ELF-1 (cell line): ENCODE measurements at places on chromosomes 7 and 10.

DNA sequence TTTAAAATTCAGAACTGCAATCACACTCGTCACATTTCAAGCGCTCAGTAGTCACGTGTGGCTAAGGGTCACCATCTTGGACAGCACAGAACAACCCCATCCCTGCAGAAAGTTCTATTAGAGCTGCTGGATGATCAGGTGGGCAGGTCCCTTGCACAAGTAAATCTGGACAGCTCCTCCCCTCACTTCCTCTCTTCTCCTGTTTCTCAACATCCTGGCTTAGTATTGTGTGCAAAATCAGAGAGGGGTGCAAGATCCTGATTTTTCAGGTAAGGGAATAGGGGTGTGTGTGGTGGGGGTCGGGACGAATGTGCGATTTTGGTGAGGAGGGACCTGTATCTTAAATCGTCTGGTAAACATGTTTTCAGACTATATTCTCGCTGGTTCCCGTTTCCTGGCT is at the start of gene GIMAP4:
GIMAP4 (plus strand) TSS at position 222 of the 400 bp plus-strand sequence. CDS start 2,512 bp downstream, outside the sequence.
- no peak for DNase-seq

- DNase-seq, result no peak
Observed at GRCh38 chr10:75220274-75220673, 9.7 kb downstream of the VDAC2 start.

DNA sequence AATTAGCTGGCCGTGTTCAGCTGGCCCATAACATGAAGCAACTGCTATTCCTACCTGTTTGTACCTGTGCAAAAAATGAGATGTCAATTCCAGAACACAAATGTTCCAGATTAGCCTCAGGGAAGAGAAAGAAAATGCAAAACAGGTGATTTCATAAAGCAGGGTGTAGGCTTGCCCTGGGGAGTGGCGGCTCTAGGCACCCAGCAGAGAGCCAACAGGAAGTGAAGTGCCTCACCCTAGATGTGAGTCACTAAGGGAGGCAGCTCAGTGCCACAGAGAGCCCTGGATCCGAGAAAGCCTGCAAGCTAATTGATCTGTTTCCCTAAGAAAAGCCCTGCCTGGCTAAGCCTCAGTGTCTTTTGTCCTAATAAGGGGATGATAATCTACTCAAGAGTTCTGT is 240.0 kb downstream of the ARHGAP21 start:
- DNase-seq, result peak; percentile 68

- no peak for DNase-seq
Observed at GRCh38 chr10:68601501-68602265, 41.5 kb downstream of the TET1 start.

DNA sequence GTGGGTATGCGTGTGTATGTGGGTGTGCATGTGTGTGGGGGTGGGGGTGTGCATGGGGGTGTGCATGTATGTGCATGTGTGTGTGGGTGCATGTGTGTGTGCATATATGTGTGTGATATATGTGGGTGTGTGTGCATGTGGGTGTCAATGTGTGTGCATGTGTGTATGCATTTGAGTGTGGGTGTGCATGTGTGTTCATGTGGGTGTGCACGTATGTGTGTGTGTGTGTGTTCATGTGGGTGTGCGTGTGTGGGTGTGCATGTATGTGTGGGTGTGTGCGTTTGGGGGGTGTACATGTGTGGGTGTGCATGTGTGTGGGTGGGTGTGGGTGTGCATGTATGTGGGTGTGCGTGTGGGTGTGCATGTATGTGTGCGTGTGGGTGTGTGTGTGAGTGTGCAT is 42.6 kb downstream of the GTF2IRD1 start:
- no peak for DNase-seq

GRCh38 chr10:106614293-106614692 is 550.2 kb downstream of the SORCS1 start:
- DNase-seq, result no peak

DNA sequence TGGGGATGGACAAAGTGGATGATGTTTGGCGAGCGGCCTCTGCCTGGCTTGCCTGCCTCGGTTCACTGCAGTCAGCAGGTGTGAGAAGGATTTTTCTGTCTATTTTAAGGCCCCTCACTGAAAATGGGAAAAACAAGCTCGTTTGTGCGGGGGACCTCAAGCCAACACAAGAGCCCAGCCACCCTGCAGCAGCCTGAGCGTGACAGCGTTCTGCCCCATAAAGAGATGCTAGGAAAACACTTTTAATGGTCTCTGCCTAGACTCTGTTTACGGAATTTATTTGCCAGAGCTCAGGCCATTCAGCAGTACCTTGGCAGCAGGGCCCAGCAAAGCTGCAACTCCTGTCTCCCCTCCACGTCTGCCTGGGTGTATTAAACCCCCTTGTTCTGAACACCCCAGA is 131.7 kb downstream of the GRK5 start:
- DNase-seq, result no peak

GRCh38 chr7:29328045-29328444 is 133.5 kb downstream of the CHN2 start:
- no peak for DNase-seq

- DNase-seq, result peak; percentile 33
Observed at GRCh38 chr7:113109718-113110117, 8.6 kb downstream of the SMIM30 start.

DNA sequence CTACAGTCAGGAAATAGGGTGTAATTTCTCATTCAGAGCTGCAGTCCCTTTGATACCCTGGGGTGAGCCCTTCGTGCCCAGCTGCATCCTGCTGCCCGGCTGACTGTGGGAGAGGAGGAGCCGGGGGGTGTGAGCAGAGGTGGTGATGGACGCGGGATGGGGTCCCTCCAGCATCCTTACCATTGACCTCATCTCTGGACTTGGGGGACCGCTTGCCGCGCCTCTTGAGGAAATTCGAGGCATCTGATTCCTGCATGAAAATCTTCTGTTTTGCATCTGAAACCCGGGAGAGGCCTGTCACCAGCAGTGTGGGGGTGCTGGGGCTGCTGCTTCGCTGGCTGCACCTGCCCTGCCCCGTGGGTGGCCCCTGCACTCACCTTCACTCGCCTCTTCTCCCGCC is 816 bp downstream of the UCMA start:
- no peak for DNase-seq

DNA sequence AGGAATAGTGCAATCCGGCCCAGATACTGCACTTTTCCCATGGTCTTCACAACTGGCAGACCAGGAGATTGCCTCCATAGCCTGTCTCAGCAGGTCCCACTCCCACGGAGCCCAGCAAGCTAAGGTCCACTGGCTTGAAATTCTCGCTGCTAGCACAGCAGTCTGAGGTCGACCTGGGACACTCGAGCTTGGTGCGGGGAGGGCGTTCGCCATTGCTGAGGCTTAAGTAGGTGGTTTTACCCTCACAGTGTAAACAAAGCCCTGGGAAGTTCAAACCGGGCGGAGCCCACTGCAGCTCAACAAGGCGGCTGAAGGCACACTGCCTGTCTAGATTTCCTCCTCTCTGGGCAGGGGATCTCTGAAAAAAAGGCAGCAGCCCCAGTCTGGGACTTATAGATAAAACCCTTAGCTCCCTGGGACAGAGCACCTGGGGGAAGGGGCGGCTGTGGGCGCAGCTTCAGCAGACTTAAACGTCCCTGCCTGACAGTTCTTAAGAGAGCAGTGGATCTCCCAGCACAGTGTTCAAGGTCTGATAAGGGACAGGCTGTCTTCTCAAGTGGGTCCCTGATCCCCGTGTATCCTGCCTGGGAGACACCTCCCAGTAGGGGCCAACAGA is 293.5 kb upstream of the GALNT17 start:
- no peak for DNase-seq

DNA sequence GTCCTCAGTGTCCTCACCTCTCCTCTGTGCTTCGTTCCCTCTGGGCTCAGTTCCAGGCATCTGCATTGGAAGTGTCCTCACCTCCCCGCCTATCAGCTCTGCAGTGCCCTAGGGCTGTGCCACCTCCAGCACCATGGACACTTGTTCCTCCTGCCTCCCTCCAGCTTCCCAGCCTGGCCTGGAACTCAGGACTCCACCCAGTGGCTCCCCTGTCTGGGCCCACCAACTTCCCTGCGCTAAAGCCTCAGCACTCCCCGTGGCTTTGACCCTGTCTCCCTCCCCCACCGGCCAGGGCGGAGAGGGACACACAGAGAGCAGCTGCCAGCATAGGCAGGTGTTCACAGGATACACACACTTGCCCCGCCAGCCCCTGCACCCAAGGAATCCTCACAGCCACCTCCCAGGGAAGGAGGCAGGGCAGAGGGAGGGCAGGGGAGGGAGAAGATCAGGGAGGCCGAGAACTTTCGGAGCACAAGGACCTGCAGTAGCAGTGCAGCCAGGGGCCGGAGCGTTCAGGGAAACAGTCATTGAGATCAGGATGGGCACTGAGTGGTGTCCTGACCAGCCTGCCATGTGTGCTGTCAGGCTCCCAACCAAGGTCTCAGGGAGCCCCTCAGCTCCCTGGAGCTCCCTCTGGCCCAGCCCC is 31.3 kb downstream of the ANXA8 start:
- peak; percentile 35 for DNase-seq

GRCh38 chr10:78911533-78912340 is 157.0 kb upstream of the ZMIZ1 start:
- no peak for DNase-seq

- DNase-seq, result no peak
Observed at GRCh38 chr10:118916777-118917176, 112.7 kb upstream of the NANOS1 start.

DNA sequence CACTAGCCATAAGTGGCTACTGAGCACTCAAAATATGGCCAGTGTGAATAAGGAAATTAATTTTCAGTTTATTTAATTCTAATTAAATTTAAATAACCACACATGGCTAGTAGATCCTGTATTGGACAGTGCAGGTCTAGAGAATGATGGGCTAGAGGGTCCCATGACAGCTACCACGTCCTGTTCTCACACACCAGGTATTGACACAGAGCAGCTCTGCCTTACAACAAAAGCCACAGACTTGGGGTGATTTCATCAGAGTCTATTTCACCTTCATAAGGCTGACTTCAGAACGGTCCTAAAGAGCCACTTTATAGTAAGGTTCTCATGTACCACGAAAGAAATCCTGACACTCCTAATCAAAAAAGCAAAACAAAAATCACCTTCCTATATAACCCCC is 111.3 kb downstream of the UBE2H start:
- DNase-seq, result no peak

GRCh38 chr7:133265821-133266220 is 12.9 kb downstream of the EXOC4 start:
- DNase-seq, result no peak

DNA sequence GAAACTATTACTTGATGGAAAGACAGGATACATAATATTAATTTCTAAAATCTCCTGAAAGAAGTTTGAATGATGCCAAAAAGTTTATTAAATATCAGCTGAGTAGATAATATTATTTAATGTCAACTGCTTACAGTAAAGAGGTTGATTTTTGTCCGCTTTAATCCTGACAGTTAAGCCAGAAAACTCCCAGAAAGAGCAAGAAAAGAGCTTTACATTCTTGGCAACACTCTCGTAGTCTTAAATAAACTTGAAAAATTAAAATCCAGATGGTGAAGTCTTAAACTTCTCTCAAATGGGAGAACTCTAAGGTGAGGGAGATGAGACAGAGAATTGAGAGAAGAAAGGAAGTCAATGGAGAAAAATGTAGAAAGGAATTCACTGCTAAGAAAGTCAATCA is 199.3 kb upstream of the PLXDC2 start:
- no peak for DNase-seq

GRCh38 chr7:142482891-142483658 is 225.2 kb upstream of the PRSS58 start:
- peak; percentile 16 for DNase-seq

DNA sequence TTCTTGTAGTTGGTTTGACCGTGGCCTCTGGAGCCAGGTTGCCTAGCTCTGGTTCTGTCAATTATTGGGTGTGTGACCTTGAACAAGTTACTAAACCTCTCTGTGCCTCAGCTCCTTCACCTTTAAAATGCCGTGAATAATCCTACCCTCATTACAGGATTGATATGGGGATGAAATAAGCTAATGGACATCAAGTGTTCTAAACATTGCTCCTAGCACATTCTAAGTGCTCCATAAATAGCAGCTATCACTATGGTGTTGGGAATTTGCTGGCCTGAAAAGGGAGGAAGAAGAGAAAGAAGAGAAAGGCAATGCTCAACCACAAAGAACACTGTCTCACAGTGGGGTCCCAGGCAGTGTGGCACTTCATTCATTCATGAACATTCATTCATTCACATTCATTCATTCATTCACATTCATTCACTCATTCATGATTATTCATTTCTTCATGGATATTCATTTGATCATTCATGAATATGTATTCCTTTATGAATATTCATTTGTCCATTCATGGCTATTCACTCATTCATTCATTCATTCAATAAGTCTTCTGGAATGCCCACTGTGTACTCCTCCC is 38.8 kb downstream of the TMEM130 start:
- no peak for DNase-seq

- peak; percentile 60 for DNase-seq
Observed at GRCh38 chr10:100653957-100654781, 91.2 kb upstream of the PAX2 start.

DNA sequence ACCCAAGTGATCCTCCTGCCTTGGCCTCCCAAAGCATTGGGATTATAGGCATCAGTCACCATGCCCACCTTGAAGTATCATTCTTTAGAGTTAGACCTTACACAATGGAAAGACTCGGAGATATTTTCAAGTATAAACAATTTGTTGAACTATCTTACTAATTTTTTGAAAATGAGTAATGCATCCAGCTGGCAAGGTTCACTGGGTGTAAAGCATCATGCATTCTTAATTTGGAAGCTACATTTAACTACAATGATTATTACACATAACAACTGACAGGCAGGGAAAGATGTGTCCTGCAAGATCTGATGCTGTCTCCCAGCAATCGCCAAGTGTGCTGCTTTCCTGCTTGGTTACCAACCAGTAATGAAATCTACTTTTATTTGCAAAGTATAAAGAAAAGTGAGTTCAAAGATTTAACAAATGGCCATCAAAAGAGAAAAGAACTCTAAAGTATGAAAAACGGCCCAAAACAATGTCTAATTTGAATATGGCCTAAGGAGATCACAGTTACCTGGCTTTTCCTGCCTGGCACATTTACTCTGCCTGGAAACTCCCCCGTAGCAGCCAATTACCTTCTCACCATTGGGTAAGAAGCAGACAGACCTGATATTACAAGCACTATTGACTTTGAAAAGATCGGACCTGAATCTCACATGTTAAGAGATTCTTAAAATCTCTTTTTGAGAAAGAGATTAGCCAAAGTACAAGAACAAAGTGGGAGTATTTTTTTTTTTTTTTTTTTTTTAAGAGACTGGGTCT is 59.3 kb upstream of the NMT2 start:
- DNase-seq, result no peak

GRCh38 chr7:69426705-69427104 is 171.6 kb upstream of the AUTS2 start:
- DNase-seq, result no peak

- no peak for DNase-seq
Observed at GRCh38 chr10:107371801-107372200, 207.3 kb upstream of the SORCS1 start.

- DNase-seq, result no peak
Observed at GRCh38 chr10:12724807-12725579, 276.5 kb downstream of the CCDC3 start.
